NCI-H1694 treated with DMSO at 0.1 percent for 48 hours (cell line): ENCODE measurements at places on chromosomes 7 and 10.
A peak's percentile ranks its signal among the peaks of the same experiment; 100 is the strongest.

DNA sequence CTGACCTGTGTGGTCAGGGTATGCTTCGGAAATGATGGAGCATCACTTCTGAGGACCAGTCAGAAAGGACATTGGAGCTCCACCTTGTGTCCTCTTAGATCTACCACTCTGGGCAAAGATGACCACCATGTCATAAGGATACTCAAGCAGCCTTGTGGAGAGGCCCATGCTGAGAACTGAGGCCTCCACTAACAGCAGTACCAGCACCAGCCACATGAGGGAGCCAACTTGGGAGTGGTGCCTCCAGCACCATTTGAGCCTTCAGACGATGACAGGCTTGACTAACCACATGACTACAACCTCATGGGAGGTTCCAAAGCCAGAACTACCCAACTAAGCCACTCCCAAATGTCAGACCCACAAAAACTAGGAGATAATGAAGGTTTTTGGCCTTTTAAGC is 116.0 kb downstream of the NPTX2 start:
- peak; percentile 39 for DNase-seq

DNA sequence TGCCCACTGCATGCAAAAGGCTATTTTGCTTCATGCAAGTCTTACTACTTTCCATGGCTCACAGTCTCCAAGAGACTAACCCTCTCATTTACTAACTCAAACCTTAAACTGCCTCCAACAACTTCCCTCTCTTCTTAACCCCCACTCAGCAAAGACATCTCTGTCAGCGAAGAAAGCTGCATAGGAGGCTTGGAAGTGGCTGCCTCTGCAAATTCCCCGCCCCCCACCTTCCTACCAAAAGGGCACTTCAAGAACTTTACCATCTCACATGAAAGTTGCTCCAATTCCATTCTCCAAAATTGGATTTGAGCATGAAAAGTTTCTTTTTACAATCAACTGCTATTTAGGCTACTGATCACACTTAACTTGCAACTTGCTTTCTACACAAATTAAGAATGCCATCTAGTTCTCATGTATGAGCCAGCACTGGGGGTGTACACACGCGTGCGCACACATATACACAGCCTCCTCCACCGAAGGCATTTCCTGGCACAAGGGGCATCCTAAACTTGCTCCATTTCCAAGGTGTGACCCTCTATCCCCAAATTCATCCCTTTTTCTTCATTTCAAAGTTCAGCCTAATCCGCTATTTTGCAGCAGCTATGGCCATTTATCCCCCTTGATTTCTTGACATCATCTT is 1.8 kb downstream of the CCDC6 start:
- DNase-seq: no peak

GRCh38 chr10:74163319-74164068 is 12.5 kb downstream of the ADK start:
- no peak for DNase-seq

DNA sequence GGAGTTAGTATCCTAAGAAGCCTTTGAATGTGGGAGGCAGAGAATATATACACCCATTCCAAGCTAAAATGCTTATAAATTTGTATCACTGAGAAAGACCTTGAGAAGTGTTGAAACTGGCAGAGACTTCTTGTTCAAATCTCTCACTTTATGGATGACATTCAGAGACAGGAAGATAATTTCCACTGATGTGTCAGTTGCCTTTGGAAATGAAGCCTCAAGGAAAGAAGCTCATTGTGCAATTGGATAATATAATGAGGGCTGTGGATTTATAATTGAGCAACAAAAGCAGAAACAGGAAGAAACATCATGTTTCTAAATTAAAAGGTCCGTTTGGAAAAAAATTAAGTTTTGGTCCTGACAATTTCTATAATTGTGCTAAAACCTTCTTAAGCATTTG is 789.9 kb upstream of the IGFBP3 start:
- no peak for DNase-seq

GRCh38 chr10:89659143-89660131 is 14.4 kb upstream of the PANK1 start:
- no peak for DNase-seq

GRCh38 chr10:46002916-46003693 is 27.3 kb downstream of the NCOA4 start:
- DNase-seq: no peak

DNA sequence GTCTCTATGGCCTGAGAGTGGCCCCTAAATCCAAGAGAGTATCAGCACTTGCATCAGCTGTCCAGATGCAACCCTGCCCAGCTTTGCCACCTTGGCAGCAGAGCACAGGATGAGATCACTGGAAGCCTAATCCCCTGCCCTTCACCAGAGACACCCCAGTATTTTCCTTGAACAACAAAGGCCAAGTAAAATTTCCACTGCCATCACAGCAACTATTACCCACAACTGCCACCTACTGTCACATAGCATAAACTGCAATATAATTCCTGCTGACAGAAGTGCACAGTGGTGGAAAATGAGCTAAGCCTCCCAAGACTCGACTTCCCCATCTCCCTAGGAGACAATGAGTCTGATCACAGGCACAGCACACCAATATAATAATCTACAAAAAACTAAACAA is 462.8 kb upstream of the ZWINT start:
- peak; percentile 5 for DNase-seq

DNA sequence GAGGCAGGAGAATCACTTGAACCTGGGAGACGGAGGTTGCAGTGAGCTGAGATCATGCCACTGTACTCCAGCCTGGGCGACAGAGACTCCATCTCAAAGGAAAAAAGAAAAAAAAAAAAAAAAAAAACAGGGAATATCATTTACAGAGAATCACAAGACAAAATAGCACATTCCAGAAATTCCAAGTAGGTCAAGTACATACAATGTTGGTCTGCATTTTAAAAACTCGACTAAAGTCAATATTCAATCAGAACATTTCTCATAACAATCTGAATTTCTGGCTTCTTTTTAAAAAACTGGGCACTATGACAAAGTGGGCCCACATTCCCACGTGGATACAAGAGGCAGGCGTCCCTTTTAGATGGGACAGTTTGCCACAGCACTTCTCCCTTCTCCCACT is 12.8 kb downstream of the ZC3HAV1L start:
- no peak for DNase-seq

- DNase-seq: no peak
Measured at GRCh38 chr10:30371954-30372353, 22.9 kb upstream of the MTPAP start.

GRCh38 chr10:35542303-35542702 is 62.8 kb upstream of the GJD4 start:
- no peak for DNase-seq

- DNase-seq: no peak
Measured at GRCh38 chr7:117148971-117149370, 173.9 kb downstream of the WNT2 start.

- DNase-seq: no peak
Measured at GRCh38 chr7:130930681-130931080, 196.7 kb upstream of the KLF14 start.

- DNase-seq: no peak
Measured at GRCh38 chr7:92766461-92767003, 69.8 kb downstream of the CDK6 start.

DNA sequence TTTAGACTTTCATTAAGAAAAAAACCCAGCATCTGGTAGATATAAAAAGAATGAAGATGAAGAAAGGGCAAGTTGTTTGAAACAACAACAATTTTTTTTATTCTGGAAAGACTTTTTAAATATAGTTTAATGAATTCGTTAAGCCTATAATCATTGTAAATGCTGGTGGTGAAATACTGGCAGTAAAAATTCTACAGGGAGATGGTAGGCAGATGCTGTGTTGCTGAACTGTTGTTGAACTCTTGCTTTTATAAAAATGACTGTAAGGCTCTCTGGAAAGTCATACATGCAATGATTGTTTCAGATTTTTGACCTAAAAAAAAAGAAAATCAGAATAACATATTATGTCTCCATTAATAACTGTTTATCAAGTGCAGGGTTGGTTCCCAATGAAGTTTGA is 39.0 kb downstream of the SCIN start:
- DNase-seq: no peak

DNA sequence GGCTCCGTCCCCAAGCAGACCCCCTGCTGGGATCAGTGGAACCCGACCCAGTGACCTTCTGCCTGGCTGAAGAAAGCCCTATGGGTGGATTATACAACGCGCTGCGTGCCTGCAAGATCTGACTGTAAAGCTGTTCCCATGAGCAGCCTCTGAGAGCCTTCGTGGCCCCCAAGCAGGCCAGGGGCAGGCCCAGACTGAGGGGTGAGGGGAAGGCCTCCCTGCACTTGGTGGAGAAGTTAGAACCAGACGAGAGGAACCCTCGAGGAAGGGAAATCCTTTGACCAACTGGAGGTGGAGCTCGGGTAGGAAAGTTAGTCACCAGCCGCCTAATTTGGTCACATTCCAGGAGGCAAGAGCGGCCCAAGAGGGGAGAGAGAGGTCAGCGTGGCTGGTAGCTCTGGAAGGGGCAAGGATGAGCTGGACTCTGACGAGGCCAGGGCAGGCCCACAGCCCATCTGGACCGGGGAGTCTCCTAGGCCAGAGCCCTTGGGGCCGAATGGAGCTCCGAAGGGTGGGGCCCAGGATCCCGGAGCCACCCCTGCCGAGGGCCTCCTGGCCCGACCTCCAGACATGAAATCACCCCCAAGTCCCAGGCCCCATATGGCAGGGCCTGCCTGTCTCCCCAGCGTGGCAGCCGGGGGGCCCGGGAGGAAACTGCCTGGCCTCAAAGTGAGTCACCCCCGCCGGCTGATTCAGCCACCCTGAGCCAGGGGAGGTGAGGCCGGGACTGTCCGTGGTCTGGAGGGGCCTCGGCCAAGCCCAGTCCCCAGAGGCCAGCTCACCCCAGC is 23.3 kb upstream of the PDGFA start:
- no peak for DNase-seq

DNA sequence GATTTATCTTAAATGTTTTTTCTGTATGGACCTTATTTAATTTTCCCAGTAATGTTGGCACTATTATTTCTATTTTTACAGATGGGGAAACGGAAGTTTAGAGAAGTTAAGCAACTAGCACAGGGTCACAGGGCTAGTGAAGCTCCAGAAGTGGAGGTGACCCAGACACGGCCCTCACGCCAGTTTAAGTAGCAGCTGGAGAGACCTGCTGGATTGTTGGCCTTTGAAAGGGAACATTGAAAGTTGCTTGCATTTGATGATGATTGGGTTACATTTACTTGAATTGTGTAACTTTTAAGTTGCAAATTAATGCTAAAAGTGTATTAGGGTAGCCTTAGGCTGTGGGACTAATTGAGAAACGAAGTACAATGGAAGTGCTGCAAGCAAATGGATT is 25.6 kb downstream of the CDK14 start:
- DNase-seq: no peak

GRCh38 chr10:75236178-75236825 is 545 bp upstream of the COMTD1 start:
- no peak for DNase-seq

DNA sequence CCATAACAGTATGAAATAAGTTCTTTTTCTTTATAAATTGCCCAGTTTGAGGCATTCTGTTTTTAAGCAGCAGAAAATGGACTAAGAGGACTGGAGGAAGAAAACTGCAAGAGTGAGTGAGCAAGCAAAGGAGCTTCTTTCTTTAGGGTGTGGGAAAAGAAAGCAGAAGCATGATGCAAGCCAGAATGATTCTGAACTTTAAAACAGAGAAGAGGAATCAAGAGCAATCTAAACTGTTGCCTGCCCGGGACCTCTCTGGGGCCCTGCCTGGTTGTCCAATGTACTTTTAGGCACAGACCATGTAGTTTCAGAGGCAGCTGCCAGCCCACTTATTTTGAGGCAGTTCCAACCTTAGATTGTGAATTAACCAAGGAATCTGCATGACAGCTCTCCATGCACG is 186.3 kb downstream of the PLPP4 start:
- DNase-seq: no peak

- DNase-seq: no peak
Measured at GRCh38 chr7:92042056-92042737, 92.1 kb downstream of the CYP51A1 start.

DNA sequence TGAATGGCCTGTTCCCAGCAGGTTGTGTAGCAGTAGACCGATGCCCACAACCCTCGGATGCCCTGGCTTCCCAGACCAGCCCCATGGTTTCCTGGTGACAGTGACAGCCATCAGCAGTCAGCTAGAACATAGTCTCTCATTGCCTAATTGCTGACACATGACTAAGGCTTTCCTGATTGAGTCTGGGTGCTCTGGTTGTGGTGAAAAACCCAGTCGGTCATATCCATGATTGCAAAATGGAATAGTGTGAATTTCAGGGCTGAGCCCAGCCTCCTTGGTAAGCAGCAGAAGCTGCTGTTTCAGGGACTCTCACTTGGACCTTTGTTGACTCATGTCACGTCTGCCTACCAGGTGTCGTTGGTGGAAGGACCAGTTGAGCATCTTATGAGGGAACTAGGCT is 36.6 kb downstream of the POR start:
- no peak for DNase-seq

GRCh38 chr10:110967009-110967630 is 47.7 kb downstream of the SHOC2 start:
- no peak for DNase-seq

- DNase-seq: peak; percentile 62
Measured at GRCh38 chr10:21519941-21520436, 5.5 kb downstream of the SKIDA1 start.

- DNase-seq: no peak
Measured at GRCh38 chr10:132451506-132452215, 54.7 kb downstream of the PWWP2B start.

GRCh38 chr10:76902949-76903348 is 734.7 kb downstream of the KCNMA1 start:
- no peak for DNase-seq

DNA sequence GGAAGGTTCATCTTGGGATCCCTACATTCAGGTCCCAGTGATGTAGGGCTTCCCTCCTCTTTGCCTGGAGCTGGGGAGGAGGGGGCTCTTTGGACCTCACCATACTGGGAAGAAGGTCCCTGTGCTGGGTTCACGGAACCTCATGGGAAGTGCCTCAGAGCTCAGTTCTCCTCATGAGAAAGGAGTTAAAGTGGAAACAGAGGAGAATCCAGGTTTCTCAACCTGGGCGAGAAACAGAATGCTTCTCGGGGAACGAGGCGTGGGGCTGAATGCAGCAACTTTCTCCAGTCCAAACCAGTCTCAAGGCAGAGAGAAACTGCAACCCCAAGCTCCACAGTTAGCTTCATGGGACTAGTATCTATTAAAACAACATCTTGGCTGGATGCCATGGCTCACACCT is 382.7 kb upstream of the FOXK1 start:
- no peak for DNase-seq

- DNase-seq: no peak
Measured at GRCh38 chr7:92717623-92717992, 118.8 kb downstream of the CDK6 start.

DNA sequence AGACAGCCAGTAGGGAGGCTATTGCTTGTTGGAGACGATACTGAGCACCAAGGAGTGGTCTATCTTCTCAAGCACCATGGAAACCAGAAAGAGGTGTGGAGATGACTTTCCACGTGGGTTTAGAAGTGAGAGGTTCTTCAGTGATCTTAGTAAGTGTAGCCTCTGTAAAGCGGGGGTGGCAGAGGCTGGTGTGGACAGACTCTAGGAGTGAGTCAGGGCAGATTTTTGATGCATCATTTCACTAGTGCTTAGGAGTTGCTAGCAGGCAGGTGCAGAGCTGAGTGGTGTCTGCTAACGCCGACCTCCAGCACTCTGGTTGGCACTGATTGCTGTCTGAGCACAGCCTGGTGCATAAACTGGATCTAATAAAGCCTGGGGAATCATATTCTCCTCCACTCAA is 78.4 kb upstream of the ADO start:
- no peak for DNase-seq

- DNase-seq: no peak
Measured at GRCh38 chr7:110051372-110051771, 1039.6 kb upstream of the LRRN3 start.
